ENCODE measurements at places on chromosomes 12 and 14.

DNA sequence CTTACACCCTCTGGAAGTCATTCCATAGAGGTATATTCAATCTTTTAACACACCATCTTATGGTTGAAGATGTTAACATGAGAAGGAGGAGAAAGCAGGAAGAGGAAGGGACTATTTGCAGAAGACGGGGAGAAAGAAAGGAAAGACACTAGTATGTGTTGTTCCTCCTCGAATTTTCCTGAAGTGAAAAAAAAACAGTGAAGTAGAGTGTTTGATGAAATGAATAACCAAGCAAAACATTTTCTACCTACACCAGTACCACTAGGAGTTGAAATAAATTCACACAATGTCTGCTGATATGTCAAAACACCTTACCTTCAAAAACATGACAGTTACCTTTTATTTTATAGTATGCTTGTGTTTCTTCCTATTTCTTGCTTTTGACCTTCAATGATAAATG, 1.4 kb upstream of the CNOT2 start:
- no peak for DNase-seq

DNA sequence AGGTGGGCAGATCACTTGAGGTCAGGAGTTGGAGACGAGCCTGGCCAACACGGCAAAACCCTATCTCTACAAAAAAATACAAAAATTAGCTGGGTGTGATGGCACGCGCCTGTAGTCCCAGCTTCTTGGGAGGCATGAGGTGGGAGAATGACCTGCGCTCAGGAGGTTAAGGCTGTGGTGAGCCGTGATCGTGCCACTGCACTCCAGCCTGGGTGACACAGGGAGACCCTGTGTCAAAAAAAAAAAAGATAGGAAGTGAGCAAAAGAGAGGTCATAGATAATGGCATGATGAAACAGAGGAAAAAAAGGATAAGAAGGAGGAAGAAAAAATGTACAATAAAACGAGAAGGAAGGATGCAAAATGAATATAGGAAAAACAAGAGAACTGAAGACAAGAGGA, 159.5 kb downstream of the ETV6 start:
- no peak for DNase-seq

DNA sequence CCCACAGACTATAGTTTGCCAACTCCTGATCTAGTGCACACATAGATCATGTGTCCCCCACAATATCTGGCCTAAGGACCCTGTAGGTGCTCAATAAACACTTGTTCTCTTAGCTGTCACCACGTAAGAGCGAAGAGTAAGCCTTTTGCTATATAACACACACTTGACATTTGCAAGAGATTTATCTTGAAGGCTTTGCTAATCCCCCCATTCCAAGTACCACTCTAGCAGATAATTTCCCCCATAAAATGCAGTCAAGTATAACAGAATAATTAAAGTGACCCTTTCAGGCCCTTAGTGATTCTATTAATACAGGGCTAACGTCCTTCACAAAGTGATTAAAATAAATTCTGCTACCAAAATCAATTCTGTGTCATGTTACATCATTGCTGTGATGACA, 87.5 kb downstream of the PLXNC1 start:
- DNase-seq = no peak

GRCh38 chr12:77407931-77408330, 342.6 kb upstream of the E2F7 start:
- DNase-seq = no peak

DNA sequence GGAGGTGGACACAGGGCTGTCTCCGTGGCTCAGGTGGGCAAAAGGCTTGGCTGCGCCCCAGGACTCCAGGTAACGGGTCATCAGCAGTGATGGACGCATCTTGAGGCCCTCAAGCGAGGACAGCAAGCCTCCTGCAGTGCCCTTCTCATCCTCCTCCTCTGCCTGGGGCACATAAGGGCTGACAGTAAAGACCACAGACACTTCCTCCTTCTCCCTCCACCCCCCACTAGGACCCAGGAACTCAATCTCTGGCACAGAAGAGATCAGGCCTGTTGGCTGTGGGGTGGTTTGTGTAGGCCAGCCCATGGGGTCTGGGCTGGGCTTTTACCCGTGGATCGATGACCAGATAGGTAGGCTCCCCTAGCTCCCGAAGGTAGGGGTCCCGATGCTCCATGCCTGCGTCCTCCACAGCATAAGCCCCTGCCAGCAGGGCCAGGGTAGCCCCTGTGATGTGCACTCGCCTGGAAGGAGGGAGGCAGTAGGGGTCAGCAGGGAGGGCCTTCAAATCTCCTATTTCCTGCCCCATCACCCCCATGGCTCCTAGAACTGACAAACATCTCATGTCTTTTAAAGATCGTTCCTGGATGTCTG, 5.7 kb downstream of the ADCY4 start:
- no peak for DNase-seq

DNA sequence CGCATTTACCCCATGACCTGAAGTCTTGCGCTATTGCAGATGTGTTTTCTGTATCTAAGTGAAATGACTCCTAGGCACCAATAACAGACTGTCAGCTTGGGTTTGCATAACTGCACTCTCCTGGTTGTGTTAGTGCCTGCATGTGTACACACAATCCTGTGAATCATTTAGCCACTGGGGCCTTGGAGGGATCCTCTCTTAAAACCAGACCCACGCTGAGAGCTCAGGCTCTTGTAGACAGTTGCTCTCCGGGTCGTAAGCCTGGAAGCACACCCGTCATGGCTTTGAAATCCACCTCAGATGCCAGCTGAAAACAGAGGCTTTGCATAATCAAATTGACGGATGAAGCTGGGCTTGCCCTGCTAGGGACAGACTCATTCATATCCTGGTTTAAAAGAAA, 79.2 kb upstream of the RBM19 start:
- DNase-seq = no peak

GRCh38 chr14:74973003-74973653, 17.7 kb upstream of the PGF start:
- no peak for DNase-seq

DNA sequence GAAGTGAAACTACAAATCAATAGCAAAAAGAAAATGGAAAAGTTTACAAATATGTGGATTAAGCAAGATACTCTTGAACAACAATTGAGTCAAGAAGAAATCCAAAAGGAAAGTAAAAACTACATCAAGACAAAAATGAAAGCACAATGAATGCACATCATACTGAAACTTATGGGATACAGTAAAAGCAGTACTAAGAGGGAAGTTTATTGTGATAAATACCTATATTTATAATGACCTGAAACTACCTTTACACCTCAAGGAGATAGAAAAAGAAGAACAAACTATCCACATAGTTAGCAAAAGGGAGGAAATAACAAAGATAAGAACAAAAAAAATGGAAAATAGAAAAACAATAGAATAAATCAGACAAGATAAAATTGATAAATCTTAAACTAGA, 375.0 kb downstream of the TRHDE start:
- no peak for DNase-seq

- DNase-seq = no peak
Observed at GRCh38 chr12:103518899-103519298, 23.1 kb upstream of the C12orf42 start.

DNA sequence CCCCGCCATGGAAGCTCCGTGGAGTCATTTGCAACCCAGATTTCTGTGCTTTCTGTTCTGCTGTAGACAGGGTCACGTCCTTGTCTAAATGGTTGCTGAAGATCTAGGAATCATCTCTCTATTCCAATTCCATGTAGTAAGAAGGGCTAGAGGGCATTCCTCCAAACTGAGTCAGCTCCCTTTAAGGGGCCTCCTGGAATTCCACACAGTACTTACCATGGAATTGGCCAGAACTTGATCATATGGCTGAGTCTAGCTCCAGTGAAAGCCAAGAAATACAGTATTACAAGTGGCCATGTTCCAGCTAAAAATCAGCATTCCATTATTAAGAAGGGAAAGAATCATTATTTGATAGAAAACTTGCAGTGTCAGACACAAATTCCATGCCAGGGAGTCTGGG, 171.9 kb downstream of the PRKCH start:
- DNase-seq = no peak

GRCh38 chr14:69571449-69572029, 3.1 kb downstream of the CCDC177 start:
- no peak for DNase-seq

- no peak for DNase-seq
Observed at GRCh38 chr14:61476754-61477410, 155.5 kb downstream of the PRKCH start.

DNA sequence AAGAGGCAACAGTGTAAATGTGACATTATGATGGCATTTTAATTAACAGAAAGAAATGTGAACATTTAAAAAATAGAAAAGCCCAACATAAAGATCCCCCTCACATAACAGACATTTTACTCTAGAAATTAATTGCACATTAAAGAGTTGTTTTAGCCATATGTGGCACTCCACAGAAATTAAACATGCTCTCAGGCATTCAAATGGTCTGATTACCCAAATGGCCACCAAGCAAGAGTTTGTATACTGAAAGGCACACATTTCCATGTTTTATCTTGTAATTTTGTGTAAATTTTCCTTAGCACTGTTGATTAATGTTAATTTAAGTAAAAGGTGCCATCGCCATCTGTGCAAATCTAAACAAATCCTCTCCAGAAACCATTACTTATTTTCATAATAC, 43.5 kb downstream of the GTF2A1 start:
- no peak for DNase-seq

- DNase-seq = no peak
Observed at GRCh38 chr14:90455100-90455571, 58.3 kb downstream of the CALM1 start.

GRCh38 chr14:52073251-52073650, 4.4 kb upstream of the NID2 start:
- no peak for DNase-seq

- DNase-seq = no peak
Observed at GRCh38 chr12:28122756-28123155, 67.5 kb upstream of the CCDC91 start.

DNA sequence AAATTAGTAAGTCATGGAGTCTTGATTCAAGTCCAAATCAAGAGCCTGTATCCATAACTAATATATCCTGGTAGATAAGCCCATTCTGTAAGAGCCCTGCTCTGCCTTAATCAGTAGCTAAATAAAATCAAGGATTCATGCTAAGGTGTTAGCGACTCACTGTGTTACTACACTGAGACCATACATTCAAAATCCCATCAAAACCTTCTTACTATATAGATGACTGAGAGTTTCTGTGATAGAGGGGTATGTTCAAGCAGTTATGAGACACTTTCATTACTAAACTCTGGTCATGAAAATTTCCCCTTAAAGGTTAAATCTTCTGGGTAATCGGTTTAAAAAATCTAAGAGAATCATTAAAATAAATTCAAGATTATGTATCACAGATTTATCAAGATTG, 78.5 kb downstream of the MDGA2 start:
- no peak for DNase-seq

GRCh38 chr12:28331130-28331529, 140.9 kb downstream of the CCDC91 start:
- DNase-seq = no peak

DNA sequence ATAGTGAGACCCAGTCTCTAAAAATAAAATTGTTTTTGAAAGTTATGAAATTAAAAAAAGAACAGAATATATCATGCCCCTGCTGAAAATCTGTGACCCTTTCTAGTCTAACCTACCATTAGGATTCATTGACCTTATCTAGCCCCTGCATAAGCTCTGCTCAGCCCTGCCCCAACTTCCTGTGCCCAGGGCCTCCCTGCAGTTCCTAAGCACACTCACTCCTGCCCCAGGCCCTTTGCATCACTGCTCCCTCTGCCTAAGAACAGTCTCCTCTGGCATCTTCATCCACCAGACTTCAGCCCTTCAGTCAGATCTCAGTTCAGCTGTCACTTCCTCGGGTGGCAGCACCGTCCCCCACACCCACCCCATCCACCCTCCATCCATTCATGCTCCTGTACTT, 55.4 kb downstream of the SCARB1 start:
- DNase-seq = no peak

- no peak for DNase-seq
Observed at GRCh38 chr12:43694879-43695278, 63.7 kb downstream of the PUS7L start.

GRCh38 chr14:94101748-94102147, 8.8 kb upstream of the IFI27 start:
- DNase-seq = no peak

- no peak for DNase-seq
Observed at GRCh38 chr12:32477714-32478113, 78.4 kb downstream of the FGD4 start.

DNA sequence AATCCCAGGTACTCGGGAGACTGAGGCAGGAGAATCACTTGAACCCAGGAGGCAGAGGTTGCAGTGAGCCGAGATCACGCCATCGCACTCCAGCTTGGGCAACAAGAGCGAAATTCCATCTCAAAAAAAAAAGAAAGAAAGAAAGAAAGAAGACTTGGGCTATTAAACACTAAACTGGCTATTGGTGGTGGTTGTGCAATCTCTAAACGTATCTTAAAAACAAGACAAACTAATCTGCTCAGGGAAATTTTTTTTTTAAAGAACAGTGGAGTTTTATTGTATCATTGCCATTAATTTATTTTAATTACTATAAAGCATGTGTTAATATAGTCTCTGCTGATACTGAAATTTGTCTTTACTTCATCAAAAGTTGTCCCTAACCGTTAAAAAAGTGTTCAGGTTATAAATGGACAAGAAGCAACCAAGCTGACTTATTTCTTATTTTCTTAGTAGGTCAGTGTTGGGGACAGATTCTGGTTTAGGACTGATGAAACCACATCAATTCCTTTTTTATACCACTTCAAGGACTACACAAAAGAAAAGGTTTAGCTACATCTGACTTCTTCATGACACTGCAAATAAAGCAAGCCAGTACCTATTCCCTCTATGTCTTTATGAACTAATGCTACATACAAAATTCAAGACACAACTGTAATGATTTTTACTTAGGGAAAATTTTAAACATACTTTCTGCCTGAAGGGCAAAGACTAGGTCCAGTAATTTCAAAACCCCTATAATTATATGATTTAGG, 68.7 kb upstream of the KRAS start:
- DNase-seq = no peak

- no peak for DNase-seq
Observed at GRCh38 chr14:82621881-82622450, 1088.3 kb upstream of the SEL1L start.

GRCh38 chr14:23646648-23647549, 10.7 kb downstream of the DHRS2 start:
- no peak for DNase-seq

DNA sequence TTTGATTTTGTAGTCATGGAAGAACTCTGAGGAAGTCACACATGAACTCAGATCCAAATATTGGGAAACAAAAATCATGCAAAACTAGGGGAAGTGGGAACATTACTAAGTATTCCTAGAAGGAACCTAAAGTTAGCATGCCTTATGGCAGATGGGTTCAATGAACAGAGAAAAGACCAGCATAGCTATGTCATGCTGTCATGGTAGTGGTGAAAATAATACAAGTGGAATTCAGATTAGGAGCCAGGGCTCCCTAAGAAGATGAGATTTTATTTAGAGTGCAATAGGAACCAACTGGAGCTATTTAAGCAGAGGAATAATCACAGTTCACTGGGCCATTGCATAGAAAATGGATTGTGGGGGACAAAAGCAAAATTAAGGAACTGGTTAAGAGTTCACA, 134.0 kb downstream of the DIO2 start:
- DNase-seq = no peak

- no peak for DNase-seq
Observed at GRCh38 chr12:80892597-80893445, 44.9 kb downstream of the LIN7A start.
